SHP77 (cell line): ENCODE measurements at places on chromosomes 12 and 14.

GRCh38 chr14:96349286-96350075, 13.7 kb downstream of the ATG2B start:
- no peak for DNase-seq

DNA sequence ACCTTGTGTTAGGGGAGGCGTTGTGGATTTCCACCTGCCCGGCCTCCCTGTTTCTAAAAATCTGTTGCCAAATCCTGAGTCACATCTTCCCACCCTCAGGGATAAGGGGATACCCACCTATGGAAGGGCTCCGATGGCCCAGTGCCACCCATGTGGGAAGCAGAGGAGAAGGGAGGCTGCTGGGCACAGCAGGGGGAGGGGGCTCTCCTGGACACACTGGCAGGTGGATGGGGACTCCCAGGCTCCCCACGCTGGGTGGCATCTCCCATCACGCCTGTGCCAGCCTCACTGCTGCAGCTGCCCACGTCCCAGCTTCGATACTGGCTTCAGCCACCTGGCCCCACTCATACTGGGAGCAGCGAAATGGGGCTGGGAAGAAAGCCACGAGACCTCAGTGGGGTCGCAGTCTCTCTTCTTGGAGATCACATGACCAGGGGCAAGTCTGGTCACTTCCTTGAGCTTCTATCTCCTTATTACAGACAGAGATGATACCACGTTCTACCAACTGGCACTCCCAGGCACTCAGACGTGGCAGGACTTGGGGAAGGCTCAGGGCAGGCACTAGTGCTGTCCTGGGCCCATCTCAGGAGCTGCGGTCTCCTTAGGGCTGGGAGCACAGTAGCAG, 72.2 kb downstream of the PITPNM2 start:
- no peak for DNase-seq

DNA sequence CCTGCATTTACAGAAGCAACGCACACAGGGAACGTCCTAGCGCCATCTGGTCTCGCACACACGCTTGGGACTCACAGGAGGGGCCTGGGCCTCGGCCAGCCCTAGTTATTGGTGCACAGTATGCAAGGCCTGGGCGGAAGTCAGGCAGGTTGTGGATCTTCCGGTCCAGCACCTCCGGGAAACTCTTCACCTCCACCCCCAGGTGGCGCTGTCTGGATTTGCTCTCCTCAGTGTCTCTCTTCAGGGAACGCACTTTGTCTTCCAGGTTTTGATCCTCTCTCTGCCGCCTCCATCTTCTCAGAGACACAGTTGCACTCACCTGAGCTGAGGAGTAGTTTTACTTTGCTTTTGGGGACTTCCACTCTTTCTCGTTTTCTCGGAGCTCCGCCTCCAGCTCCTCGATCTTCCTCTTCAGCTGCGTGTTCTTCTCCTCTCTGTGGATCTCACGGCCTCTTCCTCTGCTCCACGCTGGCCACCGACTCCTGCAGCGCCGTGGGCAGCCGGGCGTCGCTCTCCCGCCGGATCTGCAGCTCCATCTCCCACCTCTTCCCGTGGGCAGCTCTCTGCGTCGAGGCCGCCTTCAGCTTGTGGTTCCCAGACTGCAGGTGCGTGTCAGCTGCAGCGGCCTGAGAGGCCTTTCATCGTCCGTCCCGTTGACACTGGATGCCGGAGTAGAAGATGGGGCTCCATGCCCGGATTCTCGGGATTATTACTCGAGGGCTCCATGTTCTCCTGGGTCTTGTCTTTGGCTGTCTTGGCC, 933.8 kb downstream of the TMEM121 start:
- DNase-seq, result peak; percentile 28

GRCh38 chr14:101475456-101476257, 85.6 kb upstream of the DIO3 start:
- DNase-seq, result no peak

DNA sequence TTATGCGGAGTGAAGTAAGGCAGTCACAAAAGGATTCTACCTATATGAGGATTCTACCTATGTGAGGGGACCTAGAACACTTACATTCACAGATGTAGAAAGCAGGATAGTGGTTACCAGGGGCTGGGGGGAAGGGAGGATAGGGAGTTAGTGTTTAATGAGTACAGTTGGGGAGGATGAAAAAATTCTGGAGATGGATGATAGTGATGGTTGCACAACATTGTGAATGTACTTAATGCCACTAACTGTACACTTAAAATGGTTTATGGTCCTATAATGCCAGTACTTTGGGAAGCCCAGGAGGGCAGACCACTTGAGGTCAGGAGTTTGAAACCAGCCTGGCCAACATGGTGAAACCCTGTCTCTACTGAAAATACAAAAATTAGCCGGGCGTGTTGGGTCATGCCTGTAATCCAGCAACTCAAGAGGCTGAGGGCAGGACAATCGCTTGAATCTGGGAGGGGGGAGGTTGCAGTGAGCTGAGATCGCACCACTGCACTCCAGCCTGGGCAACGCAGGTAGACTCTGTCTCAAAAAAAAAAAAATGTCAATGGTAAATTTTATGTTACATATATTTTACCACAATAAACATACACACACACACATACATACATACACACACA, 25.4 kb downstream of the SVOP start:
- DNase-seq, result no peak

DNA sequence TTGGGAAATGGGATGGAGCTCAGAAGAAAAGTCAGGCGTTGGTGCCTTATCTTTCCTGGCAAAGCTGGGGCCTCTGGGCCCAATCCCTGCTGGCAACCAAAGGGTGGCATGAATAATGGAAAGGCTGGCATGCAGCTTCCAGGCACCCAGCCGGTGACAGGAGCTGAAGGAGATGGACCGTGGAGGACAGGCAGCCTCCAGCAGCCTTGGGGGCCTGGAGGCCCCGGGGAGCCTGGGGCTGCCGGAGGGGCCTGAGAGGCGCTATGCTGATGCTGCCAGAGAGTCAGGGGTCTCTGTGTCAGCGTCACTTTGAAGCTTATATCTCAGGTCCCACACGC, 38.2 kb upstream of the EML1 start:
- DNase-seq, result no peak
